Left ventricle myocardium inferior (tissue), 1 donor: ENCODE measurements at places on chromosomes 7 and 10. TPM values are rescaled to one million over a fixed set of nuclear protein-coding genes. Genes with fewer than 3 reads are reported as not detected.

- H3K4me3 ChIP-seq: no peak overlapping the region
- no peaks in the 10 kb centered on the region for H3K27me3 ChIP-seq
- no peak for DNase-seq
- H3K27ac ChIP-seq: peak overlapping the region; percentile 96
Measured at GRCh38 chr10:35194471-35194870, 67.8 kb downstream of the CREM start.

- no peaks in the 10 kb centered on the region for H3K36me3 ChIP-seq
- peaks cover 95% of the 10 kb centered on the region for H3K27me3 ChIP-seq
- DNase-seq: no peak
- no peak overlapping the region for H3K27ac ChIP-seq
Measured at GRCh38 chr7:98624846-98625420, 7.8 kb downstream of the NPTX2 start.

NKX2-3 gene
- not detected for total RNA-seq

- H3K4me1 ChIP-seq: no peaks in the 10 kb centered on the region
- H3K36me3 ChIP-seq: peaks cover 6% of the 10 kb centered on the region
- H3K27me3 ChIP-seq: no peaks in the 10 kb centered on the region
- H3K27ac ChIP-seq: no peak overlapping the region
Measured at GRCh38 chr7:66452165-66452564, 176.5 kb upstream of the KCTD7 start.

GRCh38 chr7:79897166-79897565 lies 237.5 kb upstream of the GNAI1 start:
- H3K4me1 ChIP-seq: no peaks in the 10 kb centered on the region
- H3K4me3 ChIP-seq: no peak overlapping the region
- H3K27ac ChIP-seq: no peak overlapping the region
- no peaks in the 10 kb centered on the region for H3K36me3 ChIP-seq
- DNase-seq: no peak

MRLN gene
- not detected for total RNA-seq

ATG9B gene
- not detected for total RNA-seq

DNA sequence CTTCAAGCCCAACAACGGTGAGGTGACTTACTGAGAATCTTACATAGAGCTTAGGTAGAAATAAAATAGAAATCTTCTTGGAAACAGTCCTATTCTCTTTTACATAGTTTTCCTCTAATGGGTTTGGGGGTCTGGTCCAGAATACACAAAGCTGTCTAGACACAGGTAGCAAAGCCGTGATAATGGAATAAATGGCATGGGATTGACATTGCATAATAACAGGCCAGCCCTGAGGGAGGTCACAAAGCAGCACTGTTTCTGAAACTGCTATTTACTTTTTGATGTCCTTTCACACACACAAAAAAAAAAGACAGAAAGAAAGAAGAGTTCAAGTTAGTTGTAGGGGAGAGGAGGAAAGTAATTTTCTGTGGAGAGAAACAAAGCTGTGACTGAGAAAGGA lies 364.8 kb upstream of the SORCS1 start:
- H3K36me3 ChIP-seq: no peaks in the 10 kb centered on the region
- no peak overlapping the region for H3K27ac ChIP-seq
- H3K4me1 ChIP-seq: no peaks in the 10 kb centered on the region
- no peak for DNase-seq

TAS2R3 gene
- 0.41 TPM for total RNA-seq

SH2D4B gene
- total RNA-seq: not detected

GALNT17 gene
- 95.3 TPM for total RNA-seq

ARHGAP19 gene
- total RNA-seq: 4.2 TPM

SLC13A1 gene
- not detected for total RNA-seq

GRCh38 chr7:36135700-36136099 lies 17.4 kb upstream of the EEPD1 start:
- H3K36me3 ChIP-seq: no peaks in the 10 kb centered on the region
- no peaks in the 10 kb centered on the region for H3K27me3 ChIP-seq
- no peak overlapping the region for H3K4me3 ChIP-seq
- no peak overlapping the region for H3K27ac ChIP-seq

- H3K36me3 ChIP-seq: no peaks in the 10 kb centered on the region
- no peak overlapping the region for H3K4me3 ChIP-seq
- no peak for DNase-seq
- no peaks in the 10 kb centered on the region for H3K27me3 ChIP-seq
- H3K27ac ChIP-seq: no peak overlapping the region
- H3K4me1 ChIP-seq: peaks cover 15% of the 10 kb centered on the region
Measured at GRCh38 chr10:102967123-102967522, 49.0 kb downstream of the CNNM2 start.

CUTC gene
- 41.0 TPM for total RNA-seq

GRCh38 chr7:151051108-151051507 lies 2.8 kb downstream of the ASIC3 start:
- H3K4me3 ChIP-seq: peak overlapping the region; percentile 36
- no peaks in the 10 kb centered on the region for H3K36me3 ChIP-seq
- H3K4me1 ChIP-seq: peaks cover 10% of the 10 kb centered on the region

DNA sequence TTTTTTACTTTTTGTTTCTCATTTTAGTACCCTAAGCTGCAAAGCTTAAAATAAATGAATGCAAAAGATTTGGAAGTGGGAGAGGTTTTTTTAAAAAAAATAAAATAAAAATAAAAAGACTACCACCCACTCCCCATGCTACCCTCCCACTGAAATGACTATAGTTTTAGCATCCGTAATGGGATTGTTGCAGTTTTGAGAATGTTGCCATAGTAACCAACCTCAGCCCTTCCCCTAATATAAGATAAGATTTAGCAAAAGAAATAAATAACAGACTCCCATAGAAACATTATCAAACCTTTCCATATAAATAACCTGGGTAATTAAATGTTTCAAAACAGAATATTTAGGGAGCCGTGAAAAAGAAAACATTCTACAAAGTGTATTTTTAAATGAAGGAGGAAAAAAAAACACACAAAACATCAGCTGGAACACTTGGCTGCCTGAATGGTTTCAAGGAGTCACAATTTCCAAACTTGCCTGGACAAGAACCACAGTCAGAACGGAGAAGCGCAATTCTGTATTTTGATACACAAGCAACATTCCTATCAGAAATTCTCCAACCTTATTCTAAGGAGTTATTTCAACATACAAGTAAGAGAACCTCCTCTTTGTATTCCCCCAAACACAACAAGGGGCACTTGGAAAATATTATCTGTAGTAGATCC lies 57.4 kb downstream of the DGKI start:
- no peaks in the 10 kb centered on the region for H3K4me1 ChIP-seq
- H3K4me3 ChIP-seq: no peak overlapping the region
- no peaks in the 10 kb centered on the region for H3K36me3 ChIP-seq
- H3K27ac ChIP-seq: no peak overlapping the region

ZNF365 gene
- 0.60 TPM for total RNA-seq

DNA sequence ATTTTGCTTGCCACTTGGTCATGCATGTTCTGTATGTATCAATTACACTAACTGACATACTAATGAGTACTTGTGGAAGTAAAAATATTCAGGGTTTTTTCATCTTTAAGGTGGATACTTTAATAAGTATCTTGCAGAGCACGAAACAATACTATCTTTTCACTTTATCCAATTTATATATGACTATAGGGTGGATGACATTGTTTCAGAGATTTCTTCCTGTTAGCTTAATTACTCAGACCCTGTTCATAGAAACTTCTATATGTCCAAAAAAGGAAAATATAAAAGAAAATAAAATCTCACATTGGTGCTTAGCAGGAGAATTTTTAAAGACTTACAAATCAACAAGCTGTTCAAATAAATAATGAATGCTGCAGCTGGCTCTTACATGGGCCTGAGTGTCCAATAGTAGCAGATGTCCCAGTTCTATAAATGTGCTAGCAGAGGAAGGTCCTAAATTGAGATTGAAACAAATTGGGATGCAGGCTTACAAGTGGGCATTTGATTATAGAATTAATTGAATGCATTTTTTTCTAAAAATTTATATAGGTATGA lies 91.5 kb upstream of the THSD7A start:
- H3K4me1 ChIP-seq: no peaks in the 10 kb centered on the region
- no peak for DNase-seq
- H3K36me3 ChIP-seq: no peaks in the 10 kb centered on the region
- no peaks in the 10 kb centered on the region for H3K27me3 ChIP-seq

HYAL4 gene
- not detected for total RNA-seq

- H3K27me3 ChIP-seq: no peaks in the 10 kb centered on the region
- no peak for DNase-seq
- H3K36me3 ChIP-seq: no peaks in the 10 kb centered on the region
- H3K27ac ChIP-seq: peak within 1 kb of the TSS; percentile 84
Measured at GRCh38 chr10:68109331-68109730, at the start of gene MYPN. Gene MYPN, plus strand, starts transcription at chr10:68109488. Its CDS starts 11,951 bp downstream, at chr10:68121439.

CHCHD3 gene
- total RNA-seq: 209 TPM

GRCh38 chr10:47364911-47365310 lies 16.7 kb downstream of the RBP3 start:
- H3K36me3 ChIP-seq: no peaks in the 10 kb centered on the region
- H3K27ac ChIP-seq: no peak overlapping the region
- no peak for DNase-seq
- no peak overlapping the region for H3K4me3 ChIP-seq

GRCh38 chr10:107440741-107441140 lies 276.2 kb upstream of the SORCS1 start:
- H3K27ac ChIP-seq: no peak overlapping the region
- H3K4me1 ChIP-seq: no peaks in the 10 kb centered on the region
- H3K27me3 ChIP-seq: no peaks in the 10 kb centered on the region
- no peak overlapping the region for H3K4me3 ChIP-seq

- DNase-seq: no peak
- H3K4me3 ChIP-seq: no peak overlapping the region
- H3K36me3 ChIP-seq: no peaks in the 10 kb centered on the region
- H3K27ac ChIP-seq: no peak overlapping the region
Measured at GRCh38 chr7:77444123-77444522, 28.0 kb upstream of the GSAP start.

SOSTDC1 gene
- 0.85 TPM for total RNA-seq

GRCh38 chr7:135620980-135621850 lies 41.1 kb upstream of the STMP1 start:
- no peak for DNase-seq
- no peak overlapping the region for H3K27ac ChIP-seq
- H3K4me3 ChIP-seq: no peak overlapping the region
- H3K27me3 ChIP-seq: no peaks in the 10 kb centered on the region
- peaks cover 3% of the 10 kb centered on the region for H3K4me1 ChIP-seq
- H3K36me3 ChIP-seq: peaks cover 83% of the 10 kb centered on the region

DNA sequence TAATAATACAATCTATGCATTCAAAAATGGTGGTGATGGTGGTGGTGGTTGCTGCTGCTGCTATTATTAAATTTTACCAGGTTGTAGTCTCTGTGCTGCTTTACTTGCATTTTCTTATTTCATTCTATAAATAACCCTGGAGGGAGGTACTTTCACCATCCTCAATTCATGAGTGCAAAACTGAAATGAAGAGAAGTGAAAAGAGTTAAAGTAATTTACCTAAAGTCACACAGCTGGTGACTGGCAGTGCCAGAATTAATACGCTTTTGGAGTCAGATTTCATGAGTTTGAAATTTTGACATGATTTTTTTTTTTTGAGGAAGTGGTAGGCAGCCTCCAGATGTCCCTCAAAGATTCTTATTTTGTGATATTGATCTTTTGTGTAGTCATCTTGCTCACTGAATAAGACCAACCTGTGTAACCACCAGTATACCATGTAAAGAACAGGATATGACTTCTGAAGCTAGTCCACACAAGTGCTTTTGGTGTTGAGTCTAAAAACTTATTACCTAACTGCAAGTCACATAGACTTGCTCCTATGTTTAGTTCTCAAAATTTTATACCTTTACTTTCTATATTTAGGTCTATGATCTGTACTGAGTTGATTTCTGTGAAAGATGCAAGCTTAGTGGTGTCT lies 218.8 kb downstream of the ZWINT start:
- no peaks in the 10 kb centered on the region for H3K36me3 ChIP-seq
- no peaks in the 10 kb centered on the region for H3K27me3 ChIP-seq
- no peak overlapping the region for H3K27ac ChIP-seq
- no peaks in the 10 kb centered on the region for H3K4me1 ChIP-seq
